Stimulated activated CD4-positive, alpha-beta T cell treated with anti-CD3 and anti-CD28 coated beads, Interleukin-15, amount 100 ng/mL, for 48 hours (primary cell): ENCODE measurements at places on chromosomes 7 and 10.

DNA sequence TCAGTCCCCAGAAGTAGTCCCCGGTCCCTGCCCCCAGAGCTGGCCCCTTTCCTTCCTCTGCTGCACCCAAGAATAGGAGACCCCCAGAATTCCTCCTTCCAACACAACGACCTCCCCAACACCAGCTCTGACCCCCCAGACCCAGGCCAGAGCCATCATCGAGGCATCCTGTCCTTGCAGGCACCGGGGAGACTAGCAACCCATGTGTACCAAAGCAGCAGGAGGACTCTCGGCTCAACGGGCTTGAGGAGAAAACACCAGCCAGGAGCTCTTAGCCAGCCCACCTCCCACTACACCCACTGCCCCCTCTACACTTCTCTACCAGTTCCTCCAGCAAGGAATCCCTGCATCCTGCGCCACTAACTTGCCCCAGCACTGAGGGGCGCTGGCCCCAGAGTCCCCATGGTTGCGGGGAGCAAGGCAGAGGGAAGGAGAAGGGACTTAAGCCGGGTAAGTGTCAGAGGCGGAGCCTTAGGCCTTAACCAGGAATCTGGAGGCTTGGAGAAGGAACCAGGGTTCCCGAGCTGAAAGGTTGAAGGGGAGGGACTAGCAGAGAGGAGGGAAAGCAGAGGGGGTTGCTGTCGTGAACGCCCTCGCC, 3.9 kb downstream of the GRID1 start:
- DNase-seq, result no peak

DNA sequence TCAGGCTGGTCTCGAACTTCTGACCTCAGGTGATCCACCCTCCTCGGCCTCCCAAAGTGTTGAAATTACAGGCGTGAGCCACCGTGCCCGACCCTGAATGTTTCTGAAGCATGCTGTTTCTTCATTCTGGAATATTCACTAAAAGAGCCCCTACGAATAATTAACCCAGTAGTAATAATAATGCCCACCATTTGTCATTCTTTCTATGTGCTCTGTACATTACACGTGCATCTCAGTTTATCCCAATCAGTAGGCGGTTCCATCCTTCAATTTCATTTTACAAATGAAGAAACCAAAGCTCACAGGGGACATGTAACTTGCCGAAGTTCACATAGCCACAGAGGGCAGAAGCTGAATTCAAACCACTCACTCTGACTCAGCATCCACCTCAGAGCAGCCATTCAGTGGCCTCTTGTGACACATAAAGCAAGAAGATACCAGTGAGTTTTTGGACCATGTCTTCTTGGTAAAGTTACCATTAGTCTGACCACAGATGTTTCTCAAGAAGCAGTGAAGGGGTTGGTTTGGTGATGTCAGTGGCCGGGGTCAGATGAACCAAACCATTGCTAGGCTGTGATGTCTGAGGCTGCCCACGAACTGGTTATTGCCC, 71.9 kb upstream of the DUSP5 start:
- DNase-seq, result peak; percentile 62

GRCh38 chr7:25643286-25643685, 415.0 kb upstream of the NPVF start:
- no peak for DNase-seq

- no peak for DNase-seq
These were observed 148.0 kb downstream of the GALNT11 start for GRCh38 chr7:152173372-152174070.

GRCh38 chr10:93189944-93190343, 116.3 kb downstream of the CYP26A1 start:
- DNase-seq, result no peak

DNA sequence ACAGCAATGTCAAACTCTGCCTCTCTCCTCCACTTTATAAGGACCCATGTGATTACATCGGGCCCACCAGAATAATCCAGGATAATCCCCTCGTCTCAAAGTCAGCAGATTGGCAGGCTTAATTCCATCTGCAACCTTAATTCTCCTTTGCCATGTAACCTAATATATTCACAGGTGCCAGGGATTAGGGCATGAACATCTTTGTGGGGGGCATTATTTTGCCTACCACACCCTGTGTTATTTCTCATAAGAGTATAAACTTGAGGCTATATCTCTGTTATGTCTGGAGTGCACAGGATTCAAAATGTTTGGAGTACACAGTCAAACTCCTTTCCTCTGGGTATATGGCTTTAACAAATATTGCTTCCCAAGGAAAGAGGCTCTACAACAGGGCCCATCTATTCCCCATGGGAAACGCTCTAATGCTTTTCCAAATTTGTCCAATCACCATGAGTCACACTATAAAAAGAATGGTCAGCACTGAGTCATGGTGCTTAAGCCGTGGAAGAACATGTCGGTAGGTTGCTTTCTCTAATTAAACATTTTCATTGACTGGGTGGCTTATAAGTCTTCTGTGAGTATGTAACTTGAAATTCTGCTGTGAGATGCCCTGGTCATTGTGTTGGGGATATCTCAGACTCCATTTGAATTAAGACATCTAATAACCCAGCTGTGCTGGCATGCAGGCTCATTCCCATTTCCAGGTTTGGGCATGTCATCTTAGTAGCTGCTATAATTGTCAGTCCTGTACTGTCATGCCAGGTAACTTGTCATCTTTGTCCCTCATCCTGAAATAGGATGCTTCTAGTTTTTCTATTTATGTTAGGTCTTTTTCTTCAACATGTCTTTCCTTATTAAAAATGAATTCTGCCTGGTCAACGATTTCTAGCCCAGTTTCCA, 11.5 kb upstream of the AKR1B10 start:
- no peak for DNase-seq

DNA sequence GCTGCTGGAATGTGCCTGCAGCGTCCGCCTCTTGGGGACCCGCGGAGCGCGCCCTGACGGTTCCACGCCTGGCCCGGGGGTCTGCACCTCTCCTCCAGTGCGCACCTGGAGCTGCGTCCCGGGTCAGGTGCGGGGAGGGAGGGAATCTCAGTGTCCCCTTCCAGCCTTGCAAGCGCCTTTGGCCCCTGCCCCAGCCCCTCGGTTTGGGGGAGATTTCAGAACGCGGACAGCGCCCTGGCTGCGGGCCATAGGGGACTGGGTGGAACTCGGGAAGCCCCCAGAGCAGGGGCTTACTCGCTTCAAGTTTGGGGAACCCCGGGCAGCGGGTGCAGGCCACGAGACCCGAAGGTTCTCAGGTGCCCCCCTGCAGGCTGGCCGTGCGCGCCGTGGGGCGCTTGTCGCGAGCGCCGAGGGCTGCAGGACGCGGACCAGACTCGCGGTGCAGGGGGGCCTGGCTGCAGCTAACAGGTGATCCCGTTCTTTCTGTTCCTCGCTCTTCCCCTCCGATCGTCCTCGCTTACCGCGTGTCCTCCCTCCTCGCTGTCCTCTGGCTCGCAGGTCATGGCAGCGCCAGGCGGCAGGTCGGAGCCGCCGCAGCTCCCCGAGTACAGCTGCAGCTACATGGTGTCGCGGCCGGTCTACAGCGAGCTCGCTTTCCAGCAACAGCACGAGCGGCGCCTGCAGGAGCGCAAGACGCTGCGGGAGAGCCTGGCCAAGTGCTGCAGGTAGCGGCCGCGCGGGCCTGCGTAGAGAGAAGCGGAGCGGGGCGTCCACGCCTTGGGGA, 645 bp downstream of the SLC26A4 start:
- peak; percentile 39 for DNase-seq

GRCh38 chr7:88485821-88486220, 179.1 kb upstream of the STEAP4 start:
- DNase-seq, result no peak

DNA sequence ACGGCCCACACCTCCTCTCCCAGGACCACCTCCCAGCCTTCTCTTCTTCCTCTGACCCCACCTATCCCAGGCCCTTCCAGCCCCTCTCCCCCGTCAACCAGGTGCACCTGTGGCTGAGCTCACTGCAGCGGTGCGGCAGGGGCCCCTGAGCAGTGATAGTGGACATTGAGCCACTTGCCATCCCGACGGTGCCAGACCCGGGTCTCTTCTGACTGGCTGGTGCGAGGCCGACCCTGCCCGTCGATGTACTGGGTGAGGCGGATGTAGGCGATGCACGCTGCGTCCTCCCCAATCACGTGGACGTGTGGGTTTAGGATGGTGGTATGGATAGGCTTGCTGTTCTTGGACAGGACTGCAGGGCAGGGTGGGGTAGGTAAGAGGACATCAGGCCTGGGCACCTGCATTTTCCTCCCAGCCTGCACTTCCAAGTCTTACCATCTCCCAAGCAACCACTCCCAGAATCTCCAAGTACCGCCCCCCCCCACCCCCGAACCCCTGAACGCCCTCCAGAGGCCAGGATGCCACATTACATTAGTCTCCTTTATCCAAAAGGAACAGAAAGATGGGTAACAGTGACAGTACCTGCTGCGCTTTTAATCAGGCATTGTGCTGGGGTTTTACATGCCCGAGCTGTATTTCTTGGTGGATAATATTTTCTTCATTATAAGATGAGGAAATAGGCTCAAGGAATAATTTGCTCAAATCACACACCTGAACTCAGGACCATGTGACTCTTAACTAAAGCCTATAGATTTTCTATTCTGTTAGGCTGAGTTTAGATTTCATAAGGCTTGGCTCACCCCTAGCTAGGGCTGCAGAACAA, 3.7 kb upstream of the NDST2 start:
- DNase-seq, result no peak

DNA sequence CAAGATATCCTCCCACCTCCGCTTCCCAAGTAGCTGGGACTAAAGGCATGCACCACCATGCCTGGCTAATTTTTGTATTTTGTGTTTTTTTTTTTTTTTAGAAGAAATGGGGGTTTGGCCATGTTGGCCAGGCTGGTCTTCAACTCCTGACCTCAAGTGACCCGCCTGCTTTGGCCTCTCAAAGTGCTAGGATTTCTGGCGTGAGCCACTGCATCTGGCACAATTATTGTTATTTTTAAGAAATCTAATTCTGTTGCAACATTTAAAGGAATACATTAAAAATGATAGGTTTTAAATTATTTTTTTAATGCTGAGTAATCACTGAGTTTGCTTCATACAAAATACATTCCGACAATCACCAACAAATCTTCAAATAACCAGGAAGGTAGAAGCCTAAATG, 178.1 kb upstream of the SEMA3E start:
- no peak for DNase-seq

- no peak for DNase-seq
These were observed 42.8 kb downstream of the CPXM2 start for GRCh38 chr10:123848564-123849457.

DNA sequence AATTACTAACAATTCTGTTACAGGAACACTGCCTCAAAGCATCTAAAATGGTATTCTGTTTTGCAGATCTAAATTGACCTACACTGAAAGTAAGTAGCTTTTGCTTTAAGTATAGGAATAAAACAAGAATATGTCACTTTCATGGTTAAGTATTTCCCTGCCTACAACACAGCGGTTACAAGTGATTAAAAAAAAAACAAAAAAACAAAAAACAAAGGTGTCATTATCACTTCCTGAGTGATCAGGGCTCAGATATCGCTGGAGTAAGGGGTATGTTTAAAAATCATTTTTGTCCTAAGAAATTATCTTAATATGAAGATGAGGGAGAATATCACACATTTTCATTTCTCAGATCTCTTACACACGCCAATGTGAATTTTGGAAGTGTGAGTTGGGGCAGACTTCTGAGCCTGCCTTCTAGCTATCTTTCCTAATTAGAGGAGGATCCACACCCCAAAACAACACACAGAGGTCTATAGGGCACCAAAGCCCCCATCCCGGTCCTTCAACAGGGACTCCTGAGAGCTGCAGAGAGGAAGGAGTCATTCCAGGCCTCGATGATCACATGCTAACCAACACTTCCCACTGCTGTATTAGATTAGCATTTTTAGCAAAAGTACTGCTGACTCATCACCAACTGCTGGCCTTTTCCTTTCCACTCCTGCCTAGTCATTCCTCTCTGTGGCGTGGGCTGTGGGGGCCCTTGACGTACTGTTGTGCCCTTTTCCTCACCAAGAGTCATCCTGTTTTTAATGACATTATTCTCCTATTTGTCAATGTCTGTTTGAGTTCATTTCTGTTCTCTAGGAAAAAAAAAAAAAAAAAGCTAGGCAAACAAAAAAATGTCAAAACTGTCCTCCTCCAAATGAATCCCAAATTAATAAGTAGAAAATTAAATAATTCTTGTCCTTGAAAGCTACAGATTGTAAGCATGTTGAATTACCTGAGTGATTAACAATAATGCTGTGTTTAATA, 31.2 kb downstream of the PRTFDC1 start:
- peak; percentile 78 for DNase-seq

- DNase-seq, result no peak
These were observed 441.4 kb upstream of the ZMIZ1 start for GRCh38 chr10:78627254-78627795.

DNA sequence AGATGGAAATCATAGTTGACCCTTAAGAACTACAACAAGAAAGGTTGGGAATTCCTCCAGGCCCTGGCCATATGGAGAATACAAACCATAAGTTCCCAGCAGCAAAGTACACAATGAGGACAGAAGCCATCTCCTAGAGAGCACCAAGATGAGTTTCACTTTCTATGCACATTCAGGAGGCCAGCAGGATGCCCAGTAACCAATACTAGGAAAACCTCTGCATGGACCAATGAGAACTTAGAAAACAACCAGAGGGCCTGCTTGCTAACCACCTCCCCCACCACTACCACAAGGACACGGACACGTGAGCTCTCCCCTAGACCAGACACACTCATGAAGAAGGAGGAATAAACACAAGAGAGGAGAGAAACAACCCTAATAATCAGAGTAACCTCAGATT, 56.3 kb downstream of the IFIT5 start:
- DNase-seq, result no peak

DNA sequence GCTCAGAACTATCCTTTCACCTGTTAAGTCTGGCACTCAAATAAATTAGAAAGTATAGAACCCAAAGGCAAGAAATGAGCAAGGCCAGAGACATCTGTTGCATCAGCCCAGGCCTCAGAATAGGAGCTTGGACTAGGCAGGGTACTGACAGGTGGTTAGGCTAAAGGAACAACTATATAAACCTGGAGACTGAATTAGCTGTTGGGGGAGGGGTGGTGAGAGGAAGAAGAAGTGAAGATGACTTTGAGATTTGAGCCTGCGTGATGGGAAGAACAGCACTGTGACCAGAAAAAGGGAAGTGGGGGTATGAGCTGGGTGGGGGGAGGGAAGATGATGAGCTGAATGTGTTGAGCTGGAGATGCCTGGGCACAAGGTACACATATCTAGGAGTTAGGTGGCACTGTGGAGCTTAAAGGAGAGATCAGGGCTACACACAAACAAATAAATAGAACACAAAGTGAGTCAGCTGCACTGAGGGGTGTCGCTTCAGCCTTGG, 244.7 kb downstream of the PTEN start:
- no peak for DNase-seq

DNA sequence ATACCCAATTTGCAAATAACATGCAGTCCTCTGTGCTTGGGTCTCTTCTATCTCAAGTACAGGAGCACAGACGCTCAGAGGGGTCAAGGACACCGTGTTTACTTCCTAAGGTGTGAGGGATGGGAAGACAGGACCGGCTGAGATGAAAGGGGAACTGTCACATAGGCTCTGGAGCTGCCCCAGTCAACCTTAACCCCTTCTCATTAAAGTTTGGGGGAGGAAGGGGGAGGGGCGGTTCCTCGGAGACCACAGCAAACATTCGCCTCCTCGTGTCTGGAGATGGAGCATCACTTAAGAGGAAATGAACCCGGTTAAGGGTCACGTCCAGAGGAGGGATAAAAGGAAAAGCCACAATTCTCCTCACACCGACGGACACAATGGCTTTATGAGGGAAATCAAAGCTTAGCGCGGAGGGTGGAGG, 1.1 kb downstream of the SH3PXD2A start:
- no peak for DNase-seq
